ENCODE measurements at places on chromosomes 5 and 9. TPM values are rescaled to one million over a fixed set of nuclear protein-coding genes. Genes with fewer than 3 reads are reported as not detected.

Gene GCNT4
- 1.1 TPM for polyA plus RNA-seq

Gene CLTB
- polyA plus RNA-seq = 485 TPM

Gene AFAP1L1
- 4.6 TPM for polyA plus RNA-seq

Gene C9orf153
- polyA plus RNA-seq = not detected

Gene CCL27
- 1.1 TPM for polyA plus RNA-seq

Gene RNF183
- not detected for polyA plus RNA-seq

Gene CDKN2A
- polyA plus RNA-seq = 65.3 TPM

Data from keratinocyte (primary cell).